ENCODE measurements at places on chromosomes 2 and 18.

- no peaks in the 10 kb centered on the region for H3K27me3 ChIP-seq
- H3K4me3 ChIP-seq: no peak overlapping the region
- no peak overlapping the region for H3K27ac ChIP-seq
- DNase-seq: no peak
- H3K4me1 ChIP-seq: no peaks in the 10 kb centered on the region
Measured at GRCh38 chr2:16709769-16710168, 44.1 kb upstream of the CYRIA start.

DNA sequence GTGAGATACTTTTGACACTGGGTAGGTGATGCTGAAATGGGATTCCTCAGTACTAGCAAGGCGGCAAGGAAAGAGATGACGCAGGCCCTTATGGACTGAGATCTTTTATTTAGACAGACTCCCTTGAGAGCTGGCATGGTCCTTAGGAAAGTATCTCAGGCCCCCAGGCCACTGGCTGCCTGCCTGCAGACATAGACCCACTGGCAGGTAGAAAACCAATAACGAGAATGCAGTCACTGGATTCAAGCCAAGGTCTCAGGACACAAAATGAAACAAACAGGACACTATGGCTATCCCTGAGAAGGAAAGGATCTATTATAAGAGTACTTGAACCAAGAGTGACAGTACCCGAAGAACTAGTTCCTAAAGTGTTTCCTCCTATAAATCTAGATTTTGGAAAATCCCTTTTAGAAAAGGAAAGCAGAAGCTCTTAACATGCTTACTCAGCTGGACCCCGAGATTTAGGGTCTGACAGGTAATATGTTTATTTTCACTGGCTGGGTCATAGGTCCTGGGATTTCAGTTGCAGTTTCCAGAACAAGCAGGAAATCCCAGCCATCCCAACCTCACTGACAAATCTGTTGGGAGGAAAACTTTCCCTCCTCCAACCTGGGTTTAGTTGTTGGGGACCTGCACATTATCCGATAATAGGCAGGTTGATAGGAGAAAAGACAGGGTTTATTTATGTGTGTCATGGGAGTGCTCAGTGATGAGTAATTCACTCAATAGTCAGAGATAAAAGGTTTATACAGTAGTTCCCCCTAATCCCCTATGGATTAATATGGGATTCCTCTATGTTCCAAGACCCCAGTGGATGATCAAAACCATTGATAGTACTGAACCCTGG lies 44.5 kb downstream of the COMMD1 start:
- no peaks in the 10 kb centered on the region for H3K27me3 ChIP-seq
- no peaks in the 10 kb centered on the region for H3K4me1 ChIP-seq
- H3K4me3 ChIP-seq: no peak overlapping the region
- H3K36me3 ChIP-seq: no peaks in the 10 kb centered on the region
- no peak for DNase-seq
- no peak overlapping the region for H3K27ac ChIP-seq

- H3K4me1 ChIP-seq: no peaks in the 10 kb centered on the region
- H3K36me3 ChIP-seq: no peaks in the 10 kb centered on the region
- H3K4me3 ChIP-seq: no peak overlapping the region
- no peak overlapping the region for H3K27ac ChIP-seq
Measured at GRCh38 chr2:194549387-194549786, 1107.6 kb upstream of the SLC39A10 start.

DNA sequence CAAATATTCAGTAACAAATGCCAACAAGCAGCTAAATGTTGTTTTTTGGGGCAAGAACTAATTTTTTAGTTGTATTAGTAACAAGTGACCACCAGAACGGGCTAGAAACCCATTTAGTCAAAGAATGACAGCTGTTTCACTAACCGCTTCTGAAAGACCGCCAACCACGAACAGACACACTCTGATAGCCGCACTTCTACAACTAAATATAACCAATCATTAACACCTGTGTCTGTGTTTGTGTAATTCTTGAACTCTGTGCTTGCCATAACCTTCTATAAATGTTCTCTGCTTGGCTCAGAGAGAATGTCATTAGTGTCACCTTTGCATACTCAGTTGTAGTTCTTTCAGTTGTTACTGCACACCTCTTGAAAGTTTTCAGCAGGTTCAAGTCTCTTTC lies 526.3 kb upstream of the LRRTM1 start:
- H3K27ac ChIP-seq: no peak overlapping the region
- no peak for DNase-seq
- no peaks in the 10 kb centered on the region for H3K27me3 ChIP-seq
- no peaks in the 10 kb centered on the region for H3K4me1 ChIP-seq
- H3K36me3 ChIP-seq: no peaks in the 10 kb centered on the region
- no peak overlapping the region for H3K4me3 ChIP-seq

- H3K36me3 ChIP-seq: no peaks in the 10 kb centered on the region
- no peak for DNase-seq
- no peaks in the 10 kb centered on the region for H3K4me1 ChIP-seq
- H3K27me3 ChIP-seq: no peaks in the 10 kb centered on the region
- H3K4me3 ChIP-seq: no peak overlapping the region
Measured at GRCh38 chr2:108148555-108148954, 91.2 kb upstream of the SULT1C3 start.

- no peaks in the 10 kb centered on the region for H3K36me3 ChIP-seq
- no peak overlapping the region for H3K27ac ChIP-seq
- DNase-seq: no peak
- peaks cover 9% of the 10 kb centered on the region for H3K4me1 ChIP-seq
Measured at GRCh38 chr18:58175122-58175785, 131.2 kb downstream of the NEDD4L start.

GRCh38 chr2:15115776-15116175 lies 445.4 kb downstream of the NBAS start:
- H3K27ac ChIP-seq: no peak overlapping the region
- H3K4me3 ChIP-seq: no peak overlapping the region
- H3K27me3 ChIP-seq: no peaks in the 10 kb centered on the region
- peaks cover 3% of the 10 kb centered on the region for H3K4me1 ChIP-seq

DNA sequence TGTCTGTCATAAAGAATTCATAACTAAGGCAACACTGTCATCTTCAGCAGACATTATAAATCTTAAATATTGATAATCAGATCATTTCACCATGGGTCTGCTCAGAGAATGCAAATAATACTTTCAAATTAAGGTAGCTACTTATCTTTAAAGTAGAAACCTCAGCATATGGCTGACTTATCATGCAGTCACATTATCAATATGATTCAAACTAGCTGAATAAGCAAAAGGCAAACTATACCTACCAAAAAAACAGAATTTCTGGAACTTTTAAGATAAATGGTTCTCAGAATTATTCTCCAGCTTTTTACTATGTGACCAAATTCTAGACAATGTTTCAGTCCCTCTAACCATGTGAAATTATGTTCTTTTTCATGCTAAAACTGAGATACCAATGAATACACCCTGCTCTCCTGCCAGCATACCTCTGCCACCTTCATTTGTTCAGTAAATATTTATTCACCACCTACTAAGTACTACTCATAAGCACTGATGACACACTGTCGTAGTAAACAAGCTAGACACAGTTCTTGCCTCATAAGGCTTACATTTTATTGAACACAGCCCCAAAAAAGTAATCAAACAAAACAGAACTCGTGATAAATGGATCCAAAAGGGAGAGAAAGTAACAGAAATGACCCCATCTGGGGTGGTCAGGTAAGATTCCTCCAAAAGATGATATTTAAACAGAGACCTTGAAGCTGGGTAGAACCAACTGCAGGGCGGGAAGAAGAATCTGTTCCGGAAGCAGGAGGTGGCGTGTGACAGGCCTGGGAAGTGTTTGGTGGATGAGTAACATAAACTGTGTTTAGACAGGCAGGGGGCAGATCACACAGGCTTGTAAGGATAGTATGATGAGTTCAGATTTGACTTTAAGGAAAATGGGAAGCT lies 17.7 kb downstream of the SPIRE1 start:
- H3K4me3 ChIP-seq: no peak overlapping the region
- H3K36me3 ChIP-seq: no peaks in the 10 kb centered on the region
- DNase-seq: no peak
- H3K27ac ChIP-seq: no peak overlapping the region
- H3K4me1 ChIP-seq: no peaks in the 10 kb centered on the region
- H3K27me3 ChIP-seq: no peaks in the 10 kb centered on the region

DNA sequence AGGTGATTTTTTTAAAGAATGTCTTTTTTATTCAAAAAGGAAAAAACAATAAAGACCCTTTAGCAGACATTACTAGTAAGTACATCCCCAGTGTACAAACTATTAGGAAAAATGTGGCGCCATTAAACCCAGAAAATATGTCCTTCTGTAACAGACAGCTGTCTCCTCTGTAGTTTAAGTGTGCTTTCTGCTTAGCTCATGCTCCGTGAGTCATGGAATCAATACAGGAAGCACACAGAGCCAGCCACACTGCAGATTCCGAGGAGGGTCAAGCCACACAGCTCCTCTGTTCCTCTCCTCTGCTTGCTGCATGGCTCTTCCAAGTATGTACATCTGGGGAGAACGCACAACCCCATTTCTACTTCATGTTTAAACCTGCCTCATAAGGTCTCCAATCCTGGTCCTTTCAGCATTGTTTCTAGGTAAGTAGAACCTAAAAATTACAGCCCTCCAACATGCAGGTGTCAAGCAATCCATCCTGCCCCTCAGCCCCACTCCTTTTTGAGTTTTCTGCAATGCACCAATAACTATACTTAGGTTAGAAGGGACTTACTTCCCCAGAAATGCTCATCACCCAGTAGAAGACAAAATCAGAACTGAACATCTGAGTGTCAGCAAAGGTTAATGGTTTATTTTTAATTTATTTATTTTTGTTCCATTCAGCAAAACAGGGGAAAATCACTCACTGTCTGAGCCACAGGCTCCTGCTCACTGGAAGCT lies 37.5 kb downstream of the ACVR1 start:
- H3K4me1 ChIP-seq: peaks cover 20% of the 10 kb centered on the region
- no peaks in the 10 kb centered on the region for H3K27me3 ChIP-seq
- no peaks in the 10 kb centered on the region for H3K36me3 ChIP-seq
- no peak overlapping the region for H3K4me3 ChIP-seq
- no peak overlapping the region for H3K27ac ChIP-seq

- H3K4me1 ChIP-seq: peaks cover 1% of the 10 kb centered on the region
- no peaks in the 10 kb centered on the region for H3K36me3 ChIP-seq
Measured at GRCh38 chr18:62026586-62026985, 133.8 kb upstream of the RNF152 start.

DNA sequence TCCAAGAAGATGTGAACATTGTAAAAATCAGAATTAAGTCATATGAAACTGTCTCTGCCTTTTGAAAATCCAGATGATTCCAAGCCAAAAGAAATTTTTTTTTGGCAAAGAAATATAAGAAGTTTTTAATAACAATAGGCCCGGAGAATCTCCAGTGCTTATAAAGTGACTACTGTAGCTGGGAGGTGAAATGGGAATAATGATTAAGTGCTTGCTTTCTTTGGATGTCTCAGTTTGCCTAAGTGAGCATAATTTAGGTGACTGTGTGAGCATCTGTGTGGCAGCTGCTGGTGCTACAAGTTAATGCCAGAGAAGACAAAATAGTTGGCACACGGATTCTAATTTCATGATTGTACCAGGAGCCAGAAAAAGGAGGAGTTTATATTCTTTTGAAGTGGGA lies 185.0 kb downstream of the LTBP1 start:
- H3K4me1 ChIP-seq: no peaks in the 10 kb centered on the region
- DNase-seq: no peak
- no peaks in the 10 kb centered on the region for H3K27me3 ChIP-seq
- H3K4me3 ChIP-seq: no peak overlapping the region

DNA sequence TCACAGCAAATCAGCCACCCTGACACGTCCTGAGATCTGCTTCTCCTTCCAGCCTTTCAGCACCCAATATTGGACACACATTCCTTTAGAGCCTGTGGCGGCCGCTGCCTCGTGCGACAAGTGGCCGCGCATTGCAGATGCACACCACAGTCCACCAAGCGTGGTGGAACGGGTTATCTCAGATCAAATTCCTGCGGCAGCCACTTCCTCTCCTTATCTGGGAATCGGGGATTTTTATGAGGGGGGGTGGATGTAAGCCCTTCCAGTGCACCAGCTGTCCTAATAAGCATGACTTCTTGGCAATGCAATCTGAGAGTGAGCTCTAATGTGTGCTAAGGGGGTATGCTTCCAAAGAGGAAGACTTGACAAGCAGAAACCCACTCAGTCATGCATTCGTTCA lies 18.3 kb upstream of the BMP10 start:
- no peak overlapping the region for H3K27ac ChIP-seq
- no peak for DNase-seq
- no peaks in the 10 kb centered on the region for H3K4me1 ChIP-seq
- no peaks in the 10 kb centered on the region for H3K27me3 ChIP-seq
- H3K36me3 ChIP-seq: no peaks in the 10 kb centered on the region
- no peak overlapping the region for H3K4me3 ChIP-seq

DNA sequence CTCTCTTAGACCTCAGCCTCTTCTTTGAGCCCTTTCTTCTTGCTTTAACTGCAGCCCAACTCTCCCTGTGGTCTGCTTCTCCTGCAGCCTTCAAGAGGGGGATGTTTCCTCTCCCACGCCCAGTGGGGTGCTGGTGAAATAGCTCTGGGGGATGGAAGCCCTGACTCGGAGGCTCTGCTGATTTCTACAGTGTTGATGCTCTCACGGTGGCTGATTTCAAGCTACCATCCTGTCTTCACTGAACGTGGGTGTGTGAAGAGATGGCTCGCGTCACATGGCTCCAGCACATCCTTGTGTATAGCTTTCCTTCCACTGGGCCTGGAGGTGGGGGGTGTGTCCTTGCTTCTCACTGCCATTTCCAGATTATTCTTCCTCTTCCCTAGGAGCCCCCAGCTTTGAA lies 20.0 kb downstream of the MPP4 start:
- no peaks in the 10 kb centered on the region for H3K27me3 ChIP-seq
- no peak for DNase-seq
- H3K4me1 ChIP-seq: no peaks in the 10 kb centered on the region
- H3K27ac ChIP-seq: no peak overlapping the region
- H3K4me3 ChIP-seq: no peak overlapping the region
- H3K36me3 ChIP-seq: no peaks in the 10 kb centered on the region

DNA sequence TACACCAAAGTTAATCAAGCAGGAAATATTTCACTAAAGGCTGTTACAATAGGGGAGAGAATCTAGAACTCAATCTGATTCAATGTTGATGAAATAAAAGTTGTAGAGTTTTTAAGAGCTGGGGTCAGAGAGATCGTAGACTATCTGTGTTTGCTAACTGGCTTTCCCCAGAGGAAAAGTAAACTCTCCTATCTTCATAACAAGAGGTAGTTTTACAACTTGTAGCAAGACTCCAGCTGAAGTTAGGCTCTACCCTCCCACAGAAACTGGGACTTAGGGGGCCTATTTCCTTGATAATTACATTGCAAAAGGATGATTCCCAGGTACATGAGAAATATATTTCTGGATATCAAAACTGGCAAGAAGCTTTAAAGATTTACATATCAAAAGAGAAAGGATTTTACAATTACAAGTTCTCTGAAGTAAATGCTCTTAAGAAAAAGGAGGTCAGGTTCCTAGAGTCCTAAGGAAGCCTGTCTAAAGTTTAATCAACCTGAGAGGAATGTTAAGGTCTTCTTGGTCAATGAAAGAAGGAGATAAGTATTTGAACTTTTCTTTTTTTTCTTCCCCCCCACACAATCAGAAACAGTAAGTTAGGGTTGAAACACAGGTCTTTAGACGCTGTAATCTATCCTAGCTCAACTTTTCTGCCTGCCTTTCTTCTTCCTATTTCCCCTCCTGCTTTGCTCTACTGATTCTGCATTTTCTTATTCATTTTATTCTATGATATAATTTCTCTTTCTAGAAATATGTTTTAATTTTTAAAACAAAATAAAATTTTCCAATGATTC lies 692.2 kb upstream of the LINC00305 start:
- no peak overlapping the region for H3K27ac ChIP-seq
- DNase-seq: no peak
- H3K27me3 ChIP-seq: no peaks in the 10 kb centered on the region
